Stimulated activated CD4-positive, alpha-beta T cell treated with anti-CD3 and anti-CD28 coated beads, Interleukin-4, amount 100 ng/mL, for 24 hours (primary cell): ENCODE measurements at places on chromosomes 16 and 17.

DNA sequence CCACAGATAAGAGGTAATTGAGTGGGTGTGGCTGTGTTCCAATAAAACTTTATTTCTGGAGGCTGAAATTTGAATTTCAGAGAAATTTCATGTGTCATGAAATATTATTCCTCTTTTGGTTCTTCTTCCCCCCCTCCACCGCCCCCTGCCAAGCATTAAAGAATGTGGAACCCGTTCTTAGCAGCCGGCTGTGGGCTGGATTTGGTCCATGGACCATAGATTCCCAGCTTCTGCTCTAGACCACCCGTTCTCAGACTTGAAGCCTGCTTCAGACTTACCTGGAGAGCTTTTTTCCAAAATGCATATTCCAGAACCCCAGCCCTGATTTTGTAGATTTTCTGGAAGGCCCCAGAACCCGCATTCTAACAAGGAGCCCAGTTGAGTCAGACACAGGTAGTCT lies 15.1 kb upstream of the LASP1NB start:
- DNase-seq, result no peak

- no peak for DNase-seq
Measured at GRCh38 chr17:79873583-79873982, 34.3 kb upstream of the CBX4 start.

DNA sequence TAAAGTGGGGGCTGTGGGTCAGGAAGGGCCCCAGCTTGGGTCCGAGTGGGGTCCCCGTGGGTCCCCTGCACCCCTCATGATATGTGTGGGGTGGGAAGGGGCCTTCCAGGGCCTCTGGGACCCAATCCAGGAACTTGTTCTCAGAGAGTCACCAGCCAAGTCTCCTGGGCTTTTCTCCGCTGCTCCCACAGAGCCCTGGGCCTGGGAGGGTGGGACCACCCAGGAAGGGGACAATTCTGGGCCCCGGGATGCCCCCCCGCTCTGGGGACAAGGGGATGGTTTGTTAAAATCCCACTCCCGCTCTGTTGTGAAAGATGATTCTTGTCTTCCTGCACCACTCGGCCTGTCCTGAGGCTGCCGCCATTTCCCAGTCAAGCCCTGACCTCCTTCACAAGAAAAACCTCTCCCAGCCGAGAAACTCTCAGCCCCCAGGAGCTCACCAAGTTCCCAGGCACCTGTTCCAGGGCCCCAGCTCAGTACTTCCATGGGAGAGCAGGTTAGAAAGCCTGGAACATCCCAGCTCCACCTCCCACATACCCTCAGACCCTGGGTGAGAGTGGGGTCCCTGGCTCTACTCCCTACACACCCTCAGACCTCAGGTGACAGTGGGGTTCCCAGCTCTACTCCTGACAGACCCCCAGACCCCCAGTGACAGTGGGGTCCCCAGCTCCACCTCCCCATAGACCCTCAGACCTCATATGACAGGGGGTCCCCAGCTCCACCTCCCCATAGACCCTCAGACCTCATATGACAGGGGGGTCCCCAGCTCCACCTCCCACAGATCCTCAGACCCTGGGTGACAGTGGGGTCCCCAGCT lies 75.1 kb downstream of the METRNL start:
- DNase-seq, result no peak

DNA sequence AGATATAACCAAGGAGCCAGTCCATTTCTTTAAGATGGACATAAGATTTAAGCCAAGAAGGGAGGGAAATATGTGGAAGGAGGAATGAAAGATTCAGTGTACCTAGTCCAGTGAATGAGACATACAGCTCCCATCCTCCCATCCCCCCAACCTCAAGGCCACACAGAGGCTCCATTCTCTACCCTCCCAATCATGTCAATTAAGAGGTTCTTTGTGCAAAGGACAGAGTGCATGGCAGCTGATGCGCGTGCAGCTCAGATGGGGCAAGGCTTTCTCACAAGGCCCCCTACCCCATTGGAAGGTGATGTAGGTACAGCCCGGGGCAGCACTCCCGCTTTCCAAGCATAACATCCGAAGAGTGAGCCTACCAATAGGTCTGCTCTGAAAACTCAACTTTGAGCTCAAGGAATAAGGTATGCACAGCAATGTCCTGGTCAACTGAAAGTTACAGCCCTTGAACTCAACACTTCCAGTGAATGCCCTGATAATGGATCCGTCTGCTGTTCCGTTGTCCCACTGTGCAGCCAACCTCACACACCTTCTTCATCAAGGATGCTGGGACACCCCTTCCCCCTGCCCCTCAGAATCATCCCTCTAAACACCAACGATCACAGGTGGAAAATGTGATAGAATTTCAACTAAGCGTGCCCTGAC lies 458.1 kb downstream of the SOX9 start:
- no peak for DNase-seq

DNA sequence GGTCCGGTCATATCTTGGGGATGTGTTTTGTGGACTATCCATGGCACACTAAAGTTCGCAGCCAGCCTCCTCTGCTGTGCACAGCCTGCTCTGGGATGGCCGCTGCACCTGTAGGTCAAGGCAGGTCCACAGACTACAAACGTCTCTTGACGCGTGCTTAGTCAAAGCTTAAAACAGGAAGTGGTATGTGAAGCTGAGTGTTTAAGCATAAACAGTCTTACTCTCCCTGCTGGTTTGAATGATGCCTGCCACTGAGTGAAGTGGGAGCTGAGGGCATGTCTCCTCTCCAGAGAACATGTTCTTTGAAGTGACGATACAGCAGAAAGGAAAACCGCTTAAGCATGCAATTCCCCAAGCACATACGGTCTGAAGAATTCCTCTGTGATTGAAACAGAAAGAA lies 365.6 kb downstream of the SLC39A11 start:
- DNase-seq, result peak; percentile 30

- DNase-seq, result no peak
Measured at GRCh38 chr17:30543456-30543855, 66.2 kb downstream of the GOSR1 start.

DNA sequence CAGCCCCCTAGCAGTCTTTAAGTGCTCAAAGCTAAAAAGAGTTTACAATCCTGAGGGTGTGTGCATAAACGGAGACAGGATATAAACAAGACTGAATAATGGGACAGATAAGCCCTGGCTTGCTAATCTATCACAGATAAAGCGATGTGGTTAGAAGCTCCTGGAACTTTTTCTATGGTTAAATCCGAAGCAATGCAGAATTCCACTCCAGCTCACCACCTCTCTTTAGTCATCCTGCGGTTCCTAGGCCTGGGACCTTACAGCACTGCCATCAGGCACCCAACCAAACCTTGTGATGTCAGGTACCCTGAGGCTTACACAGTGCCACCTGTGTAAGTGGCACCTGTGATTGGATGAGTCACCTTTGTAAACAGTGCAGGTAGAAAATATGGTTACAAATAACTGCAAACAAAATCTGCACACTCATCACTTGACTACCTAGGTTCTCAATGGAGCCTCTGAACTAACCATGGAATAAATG lies 31.5 kb upstream of the B4GALNT2 start:
- DNase-seq, result no peak

- DNase-seq, result peak; percentile 65
Measured at GRCh38 chr16:81623365-81624102, 155.6 kb upstream of the PLCG2 start.

- no peak for DNase-seq
Measured at GRCh38 chr16:57611706-57612105, 16.7 kb upstream of the ADGRG1 start.

DNA sequence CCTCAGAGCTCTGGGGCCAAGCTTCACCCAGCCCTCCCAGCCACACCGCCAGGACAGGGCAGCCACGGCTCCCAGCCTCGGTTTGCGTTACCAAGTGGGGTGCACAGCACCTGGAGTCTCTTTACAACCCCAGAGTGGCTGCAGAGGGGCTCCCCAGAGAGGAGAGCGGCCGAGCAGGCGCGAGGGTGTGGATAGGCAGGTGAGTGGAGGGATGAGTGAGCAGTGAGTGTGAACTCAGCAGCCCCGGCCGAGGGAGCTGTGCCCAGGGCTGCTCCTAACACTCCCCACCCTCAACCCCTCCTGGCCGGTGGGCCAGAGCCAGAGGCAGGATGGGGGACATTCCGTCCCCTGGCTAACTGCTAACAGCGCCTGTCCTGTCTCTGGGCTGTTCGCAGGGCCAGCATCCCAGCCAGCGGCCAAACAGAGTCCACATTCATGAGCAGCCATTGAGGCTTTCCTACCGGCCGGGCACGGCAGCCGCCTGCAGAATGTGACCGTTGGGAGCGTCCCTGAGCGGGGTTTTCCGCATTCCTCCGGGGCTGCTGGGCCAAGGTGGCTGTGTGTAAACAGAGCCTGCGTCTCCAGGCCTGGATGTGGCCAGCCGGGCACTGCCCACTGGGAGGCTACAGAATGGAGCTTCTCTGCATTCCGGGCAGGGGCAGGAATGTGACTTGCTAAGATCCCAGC lies 5.3 kb downstream of the ZNF469 start:
- DNase-seq, result no peak

GRCh38 chr17:48429638-48430586 lies at the start of gene SKAP1:
Gene SKAP1 (minus strand): TSS chr17:48430214.
- peak; percentile 65 for DNase-seq

DNA sequence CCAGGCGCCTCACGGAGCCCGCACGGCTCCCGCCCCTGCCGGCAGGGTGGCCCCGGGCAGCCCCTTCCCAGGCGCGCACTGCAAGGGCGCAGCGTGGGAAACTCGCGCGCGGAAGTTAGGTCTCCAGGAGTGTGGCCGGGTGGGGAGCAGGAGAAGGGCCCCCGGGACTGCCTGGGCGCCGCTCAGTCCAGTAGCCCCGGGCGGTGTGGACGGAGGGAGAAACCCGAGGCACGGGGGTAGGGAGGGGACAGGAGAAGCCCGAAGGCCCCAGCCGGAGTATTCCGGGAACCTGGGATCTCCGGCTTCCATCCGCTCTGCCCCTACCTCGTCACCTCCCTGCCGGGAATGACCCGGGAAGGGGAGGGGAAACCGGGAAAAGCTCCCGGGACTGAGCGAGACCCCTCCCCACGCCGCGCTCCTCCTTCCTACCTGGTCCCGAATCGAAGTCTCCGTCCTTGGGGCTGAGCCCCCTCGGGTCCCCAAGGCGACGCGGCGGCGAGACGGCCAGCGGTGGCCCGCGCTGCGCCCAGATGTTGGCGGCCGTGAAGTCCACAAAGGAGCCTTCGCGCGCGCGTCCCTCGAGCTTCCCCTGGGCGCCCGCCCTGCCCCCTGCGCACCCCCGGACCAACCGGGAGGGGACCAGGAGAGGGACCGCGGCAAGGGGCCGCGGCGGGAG lies 418 bp downstream of the SOCS3 start:
- peak; percentile 37 for DNase-seq

DNA sequence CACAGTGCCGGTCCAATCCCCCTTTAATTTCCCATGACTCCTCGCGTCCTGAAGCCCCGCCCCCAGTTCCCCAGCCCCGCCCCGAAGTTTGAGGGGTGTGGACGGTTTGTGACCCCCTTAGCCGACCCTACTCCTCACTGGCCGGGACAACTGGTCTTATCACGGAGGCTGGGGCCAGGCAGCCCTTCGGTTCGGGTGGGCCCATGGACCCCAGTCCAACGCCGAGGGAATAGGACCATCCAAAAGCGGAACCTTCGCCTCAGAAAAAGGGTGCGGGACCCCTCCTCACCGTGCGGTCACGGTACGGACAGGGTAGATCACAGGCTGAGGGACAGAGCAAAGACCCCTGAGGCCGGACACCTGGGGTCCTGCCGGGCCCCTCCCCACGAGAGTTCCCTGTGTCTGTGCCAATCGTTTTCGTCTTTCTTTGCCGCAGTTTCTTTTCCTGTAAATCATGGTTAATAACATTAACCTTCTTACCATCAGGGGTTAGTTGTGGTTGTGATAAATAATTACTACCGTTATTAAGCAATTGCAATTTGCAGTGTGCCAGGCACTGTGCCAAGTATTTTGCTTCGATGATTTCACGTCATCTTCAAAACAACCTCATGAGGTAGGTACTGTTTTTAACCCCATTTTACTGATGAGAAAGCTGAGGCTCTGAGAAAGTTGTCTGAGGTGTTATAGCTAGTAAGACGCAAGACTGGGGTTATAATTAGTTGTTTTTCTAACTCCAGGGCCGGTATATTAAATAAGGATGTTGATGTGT lies 543 bp downstream of the TMUB2 start:
- DNase-seq, result no peak

DNA sequence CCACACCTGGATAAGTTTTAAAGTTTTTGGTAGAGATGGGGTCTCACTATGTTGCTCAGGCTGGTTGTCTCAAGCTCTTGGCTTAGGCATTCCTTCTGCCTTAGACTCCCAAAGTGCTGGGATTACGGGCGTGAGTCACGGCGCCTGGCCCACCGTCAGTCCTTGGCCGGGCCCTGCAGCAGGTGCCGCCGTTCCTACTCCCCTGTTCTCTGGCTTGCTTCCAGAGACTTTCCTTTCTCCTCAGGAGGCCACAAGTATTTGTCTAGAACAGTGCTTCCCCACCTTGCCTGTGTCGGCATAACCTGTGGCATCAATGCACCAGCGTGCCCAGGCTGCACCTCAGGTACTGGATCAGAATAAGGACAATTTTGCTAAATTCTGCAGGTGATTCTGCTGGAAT lies 3.0 kb upstream of the MGAT5B start:
- DNase-seq, result no peak

DNA sequence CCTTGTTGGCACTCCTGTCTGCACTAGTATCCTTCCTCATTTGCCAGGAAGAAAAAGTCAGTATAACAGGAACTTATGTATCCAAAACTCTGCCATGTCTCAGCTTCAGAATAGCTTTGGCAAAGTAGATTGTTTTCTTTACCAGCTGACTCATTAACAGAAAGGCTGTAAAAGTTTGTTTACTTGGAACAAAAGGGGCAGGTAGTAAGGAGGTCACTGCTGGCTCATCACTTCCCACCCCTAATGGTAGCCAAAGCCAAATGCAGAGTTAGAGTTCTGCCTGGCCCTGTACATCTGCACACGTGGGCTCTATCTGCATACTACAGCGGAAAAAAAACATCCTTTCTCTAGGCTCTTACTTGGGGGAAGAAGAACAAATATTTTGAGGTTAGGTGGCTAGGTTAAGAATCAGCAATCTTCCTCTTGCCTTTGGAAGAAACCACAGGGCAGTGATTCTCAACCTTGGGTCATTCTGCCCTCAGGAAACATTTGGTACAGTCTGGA lies 90.9 kb upstream of the BCAR1 start:
- no peak for DNase-seq

- peak; percentile 69 for DNase-seq
Measured at GRCh38 chr16:29806641-29807425, 504 bp downstream of the MAZ start.

DNA sequence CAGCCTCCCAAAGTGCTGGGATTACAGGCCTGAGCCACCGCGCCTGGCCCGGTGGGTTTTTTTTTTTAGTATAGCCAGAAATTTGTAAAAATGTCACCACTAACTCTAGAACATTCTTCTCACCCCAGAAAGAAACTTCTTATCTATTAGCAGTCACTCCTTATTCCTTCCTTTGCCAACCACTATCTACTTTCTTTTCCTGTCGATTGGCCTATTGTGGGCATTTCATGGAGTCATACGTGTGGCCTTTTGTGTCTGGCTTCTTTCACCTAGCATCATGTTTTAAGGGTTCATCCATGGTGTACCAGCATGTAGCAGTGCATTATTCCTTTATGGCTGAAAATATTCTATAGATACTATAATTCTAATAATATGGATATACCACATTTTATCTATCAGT lies 3.6 kb downstream of the CYB5D2 start:
- DNase-seq, result no peak

GRCh38 chr16:51002881-51003490 lies 148.1 kb downstream of the SALL1 start:
- no peak for DNase-seq
